ENCODE measurements at places on chromosomes 1 and 21.

GRCh38 chr1:217469983-217470382 lies 160.9 kb downstream of the GPATCH2 start:
- no peak for DNase-seq

DNA sequence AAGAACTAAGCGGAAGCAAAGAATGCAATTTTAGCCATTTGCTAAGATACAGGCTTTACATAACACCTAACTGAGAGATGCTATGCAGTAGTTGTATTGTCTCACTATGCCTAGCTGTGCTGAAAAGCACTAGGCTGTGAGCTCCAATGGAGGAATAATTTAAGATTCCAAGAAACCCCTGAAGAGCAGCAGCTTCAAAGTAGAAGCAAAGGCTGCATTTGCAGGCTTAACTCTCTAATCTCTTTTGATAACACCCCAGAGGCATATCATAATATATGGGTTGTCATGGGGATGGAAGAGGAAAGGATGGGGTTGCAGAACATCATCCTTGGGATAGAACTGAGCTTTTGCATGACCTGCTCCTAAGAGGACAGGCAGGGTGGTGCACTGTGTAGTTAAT lies 102.0 kb downstream of the ERG start:
- no peak for DNase-seq

- DNase-seq, result peak; percentile 80
These were observed 2.1 kb upstream of the PRRX1 start for GRCh38 chr1:170661646-170662411.

GRCh38 chr1:202348005-202348508 lies 442 bp upstream of the PPP1R12B start:
- DNase-seq, result no peak

DNA sequence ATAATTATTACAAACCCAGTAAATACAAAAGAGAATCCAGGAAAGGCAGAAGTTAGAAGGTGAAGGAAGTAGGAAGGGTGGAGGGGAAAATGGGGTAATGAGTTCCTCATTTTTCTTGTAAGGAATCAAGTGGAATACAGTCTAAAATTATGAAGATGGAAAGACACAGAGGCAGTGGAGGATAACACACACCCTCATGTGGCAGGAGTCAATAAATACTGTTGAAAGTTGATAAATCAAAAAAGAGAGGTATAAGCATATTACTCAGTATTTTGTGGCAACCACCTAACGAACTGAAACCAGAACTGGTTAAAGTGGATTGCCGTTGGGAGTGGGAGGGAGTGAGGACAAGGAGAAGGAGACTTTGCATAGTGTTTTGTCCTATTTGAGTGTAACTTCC lies 78.6 kb upstream of the SLC44A3 start:
- DNase-seq, result no peak

- DNase-seq, result no peak
These were observed 686.5 kb upstream of the ADGRL2 start for GRCh38 chr1:81114191-81114590.

GRCh38 chr1:113191579-113192076 lies 118.6 kb downstream of the LRIG2 start:
- DNase-seq, result peak; percentile 5

- no peak for DNase-seq
These were observed 39.3 kb downstream of the MAGI3 start for GRCh38 chr1:113429461-113430153.

- no peak for DNase-seq
These were observed 6.4 kb upstream of the GPR37L1 start for GRCh38 chr1:202116287-202116686.

Data from foreskin fibroblast (primary cell).